H9 (cell line): ENCODE measurements at places on chromosomes 4 and X. TPM values are rescaled to one million over a fixed set of nuclear protein-coding genes. Genes with fewer than 3 reads are reported as not detected.

The CT45A5 gene
- total RNA-seq, result not detected in 2 replicates

The AGTR2 gene
- total RNA-seq, result not detected in 2 replicates

The GPR143 gene
- total RNA-seq, result 7.1 and 7.9 TPM in 2 replicates

The GPRASP1 gene
- total RNA-seq, result 2.4 and 3.2 TPM in 2 replicates

The SSX3 gene
- total RNA-seq, result not detected in 2 replicates

The SYNPO2 gene
- total RNA-seq, result 1.1 and 1.2 TPM in 2 replicates

The HDX gene
- 4.0 and 5.0 TPM in 2 replicates for total RNA-seq

The NLGN4X gene
- 106 and 111 TPM in 2 replicates for total RNA-seq

The P2RY8 gene
- not detected in 2 replicates for total RNA-seq

The POLR2B gene
- 108 and 111 TPM in 2 replicates for total RNA-seq

The ZNF518B gene
- 9.6 and 11.5 TPM in 2 replicates for total RNA-seq

DNA sequence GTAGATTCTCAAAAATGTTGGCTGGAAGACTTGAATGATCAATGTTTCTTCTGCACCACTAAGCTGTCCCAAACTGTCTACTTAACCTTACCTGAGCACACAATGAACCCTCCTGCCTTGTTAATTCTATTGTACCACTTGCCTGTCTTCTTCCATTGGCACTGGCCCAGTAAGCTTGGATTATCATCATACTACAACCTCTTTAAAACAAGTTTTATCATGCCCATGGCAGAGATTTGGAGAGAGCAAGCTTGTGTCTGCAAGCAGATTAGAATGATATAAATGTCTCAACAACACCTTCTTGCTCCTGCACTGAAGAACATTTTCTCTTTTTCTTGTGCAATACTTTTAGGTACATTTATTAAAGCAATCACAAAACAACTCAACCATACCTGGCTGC is 74.0 kb upstream of the VMA21 start:
- no peak for DNase-seq
- no peaks in the 10 kb centered on the region; the same call in 1 of the 2 replicates for H3K36me3 ChIP-seq
- H3K4me3 ChIP-seq, result no peak overlapping the region
- no peak overlapping the region for H3K27ac ChIP-seq
- H3K4me1 ChIP-seq, result no peaks in the 10 kb centered on the region

DNA sequence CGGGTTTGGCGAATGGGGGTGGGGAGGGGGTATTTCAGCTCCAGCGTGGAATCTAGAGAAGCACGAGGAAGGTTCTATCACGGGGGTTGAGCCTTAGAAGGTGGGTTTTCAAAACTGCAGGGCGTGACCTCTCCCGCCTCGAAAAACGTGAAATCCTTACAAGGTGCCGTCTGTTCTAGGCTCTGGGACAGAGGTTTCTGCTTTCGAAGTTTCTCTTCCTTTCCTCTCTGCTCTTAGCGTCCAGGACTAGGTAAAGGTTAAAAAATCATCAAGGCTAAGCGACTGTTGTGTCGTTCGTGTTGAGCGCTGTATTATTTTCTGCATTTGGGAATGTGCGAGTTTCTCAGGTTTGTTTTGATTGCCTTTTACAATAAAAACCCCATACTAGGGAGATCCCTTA is 1.1 kb downstream of the FHL1 start:
- no peak for DNase-seq
- H3K4me3 ChIP-seq, result peak overlapping the region; percentile 62
- H3K27me3 ChIP-seq, result peaks cover 2% of the 10 kb centered on the region; the same call in 1 of the 2 replicates
- no peak overlapping the region for H3K27ac ChIP-seq
- no peaks in the 10 kb centered on the region for H3K4me1 ChIP-seq
- peaks cover 7% of the 10 kb centered on the region for H3K36me3 ChIP-seq

DNA sequence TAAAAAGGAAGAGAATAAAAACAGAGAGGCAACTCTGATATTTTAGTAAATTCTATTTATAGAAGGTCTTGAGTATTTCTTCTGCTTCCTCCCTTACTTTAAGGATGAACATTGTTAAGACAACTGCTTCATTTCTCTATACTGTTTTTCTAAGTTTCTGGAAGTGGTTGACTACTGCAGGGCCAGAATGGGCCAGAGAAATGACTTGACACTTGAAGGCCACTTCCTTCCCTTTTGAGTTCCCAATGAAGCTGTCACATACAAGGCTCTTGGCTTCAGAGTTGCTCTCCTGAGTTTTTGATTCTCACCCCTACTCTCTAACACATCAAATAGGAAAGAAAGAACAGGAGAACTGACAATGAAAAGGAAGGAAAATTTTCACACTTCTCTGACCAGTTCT is 37.6 kb downstream of the PKD2 start:
- no peak for DNase-seq
- no peaks in the 10 kb centered on the region for H3K27me3 ChIP-seq
- H3K4me3 ChIP-seq, result no peak overlapping the region
- H3K27ac ChIP-seq, result no peak overlapping the region

- H3K4me1 ChIP-seq, result no peaks in the 10 kb centered on the region; the same call in 1 of the 2 replicates
- no peak overlapping the region for H3K27ac ChIP-seq
- H3K27me3 ChIP-seq, result no peaks in the 10 kb centered on the region
- no peak overlapping the region for H3K4me3 ChIP-seq
These were observed 18.7 kb upstream of the ZNF827 start for GRCh38 chr4:145957302-145957701.

DNA sequence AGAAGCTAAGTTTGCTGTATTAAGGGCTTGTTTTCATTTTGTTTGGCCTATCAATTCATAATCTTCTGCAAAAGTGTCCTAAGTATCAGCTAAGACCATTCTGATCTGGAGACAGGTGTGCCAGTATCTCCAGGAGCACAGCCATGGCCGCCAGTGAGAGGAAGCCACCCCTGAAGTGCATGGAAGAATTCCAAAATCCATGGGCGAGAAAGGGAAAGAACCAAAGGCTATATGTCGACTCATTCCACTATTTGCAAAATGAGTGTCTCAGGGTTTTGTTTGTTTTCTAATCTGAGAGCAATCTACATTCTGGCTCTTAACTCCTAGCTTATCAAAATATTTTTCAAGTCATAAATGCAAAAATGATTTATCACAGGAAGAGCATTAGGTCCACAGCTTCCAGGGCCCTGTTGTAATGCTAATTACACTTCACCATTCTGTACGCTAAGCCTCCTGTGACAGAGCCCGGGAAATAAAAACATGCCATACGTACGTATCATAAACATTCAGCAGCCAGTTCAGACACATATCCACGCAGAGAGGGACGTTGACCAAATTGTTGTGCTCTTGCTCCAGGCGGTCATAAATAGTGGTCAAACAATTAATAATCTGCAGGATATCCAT is 137.3 kb upstream of the FTHL17 start:
- H3K4me1 ChIP-seq, result no peaks in the 10 kb centered on the region; the same call in 1 of the 2 replicates
- H3K4me3 ChIP-seq, result no peak overlapping the region
- H3K27me3 ChIP-seq, result no peaks in the 10 kb centered on the region
- no peak overlapping the region for H3K27ac ChIP-seq

DNA sequence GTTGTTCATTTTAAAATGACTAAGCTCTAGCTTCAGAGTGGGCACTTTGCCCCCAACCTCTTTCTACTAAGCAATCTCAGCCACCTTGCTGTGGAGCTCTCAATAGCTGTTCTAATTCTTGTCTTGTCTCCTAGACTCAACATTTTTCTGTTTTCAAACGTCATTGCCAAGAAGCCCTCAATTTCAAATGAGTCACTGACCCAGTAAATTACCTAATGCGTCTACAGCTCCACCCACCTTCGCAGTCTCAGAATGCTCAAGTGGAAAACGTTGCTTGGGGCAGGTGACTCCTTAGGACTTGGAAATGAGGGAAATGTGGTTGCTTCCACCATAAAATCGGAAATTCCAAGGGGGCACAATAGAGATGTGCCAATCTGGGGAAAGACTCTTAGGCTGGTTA is 59.0 kb downstream of the ING2 start:
- no peak overlapping the region for H3K27ac ChIP-seq
- H3K4me3 ChIP-seq, result no peak overlapping the region
- no peaks in the 10 kb centered on the region for H3K36me3 ChIP-seq
- H3K27me3 ChIP-seq, result no peaks in the 10 kb centered on the region
- DNase-seq, result no peak

DNA sequence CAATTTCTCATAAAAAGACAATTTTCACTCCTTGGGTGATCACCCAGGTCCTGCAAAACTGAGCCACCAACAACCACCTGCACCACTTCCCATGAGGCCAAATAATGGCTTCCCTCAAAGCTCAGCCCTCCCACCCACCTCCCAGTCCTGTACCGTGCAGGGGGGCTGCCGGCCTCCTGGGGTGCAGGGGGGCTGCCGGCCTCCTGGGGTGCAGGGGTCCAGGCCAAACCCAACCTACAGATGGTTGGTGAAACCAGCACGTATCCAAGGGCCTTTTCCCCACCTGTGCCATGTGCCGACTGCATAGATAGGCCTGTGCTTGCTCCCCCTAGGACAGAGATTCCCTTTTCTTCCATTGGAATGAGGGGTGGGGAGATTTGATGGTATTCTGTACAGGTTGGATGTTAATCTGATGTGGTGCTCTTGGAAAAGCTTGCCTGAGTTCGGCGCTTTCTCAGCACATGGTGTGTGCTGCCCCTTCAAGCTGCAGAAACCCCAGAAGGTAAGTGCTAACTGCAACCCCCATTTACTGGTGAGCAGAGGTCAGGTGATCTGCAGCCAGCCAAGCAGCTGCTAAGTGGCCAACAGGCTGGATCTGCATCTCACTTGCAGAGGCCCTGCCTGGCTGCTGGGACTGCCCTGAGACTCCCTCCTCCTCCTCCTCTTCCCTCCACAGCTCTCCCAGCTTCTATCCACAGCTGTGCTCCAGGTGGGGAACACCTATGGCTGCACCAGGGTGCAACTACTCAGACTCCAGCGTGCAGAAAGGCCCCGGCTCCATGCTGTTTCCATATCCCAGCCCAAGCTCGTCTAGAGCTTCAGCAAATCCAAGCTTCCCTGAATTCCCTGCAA is 38.8 kb downstream of the FRG1 start:
- no peaks in the 10 kb centered on the region for H3K4me1 ChIP-seq
- no peak overlapping the region for H3K4me3 ChIP-seq
- H3K27ac ChIP-seq, result no peak overlapping the region
- peak; percentile 32 for DNase-seq
- peaks cover 25% of the 10 kb centered on the region for H3K36me3 ChIP-seq

DNA sequence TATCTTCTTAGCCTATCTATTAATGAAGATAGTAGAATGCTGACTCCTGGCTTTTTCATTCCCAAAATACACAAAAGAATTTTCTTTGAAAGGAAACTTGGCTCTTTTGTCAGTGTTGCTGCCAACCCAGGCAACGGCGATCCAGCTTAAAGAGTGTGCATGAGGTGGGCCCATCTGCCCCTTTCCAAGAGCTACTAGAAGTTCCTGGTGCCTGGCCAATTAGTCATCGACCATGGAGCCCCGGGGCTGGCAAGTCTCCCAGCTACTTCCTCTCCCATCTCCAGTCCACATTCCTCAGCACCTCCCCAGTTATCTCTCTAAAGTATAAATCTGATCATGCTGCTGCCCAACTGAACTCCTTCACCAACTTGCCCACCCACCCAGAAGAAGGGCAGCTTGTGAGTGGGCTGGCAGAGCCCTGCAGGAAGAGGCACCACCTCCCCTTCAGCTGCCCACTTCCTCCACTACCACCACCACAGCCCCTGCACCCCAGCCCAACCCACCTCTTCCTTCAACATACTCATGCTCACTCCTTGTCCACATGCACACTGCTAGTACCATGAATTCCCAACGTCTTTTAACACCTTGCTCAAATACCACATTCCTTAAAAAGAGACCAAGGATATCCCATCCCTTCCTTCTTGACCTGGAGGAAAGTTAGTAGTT is 158.2 kb upstream of the MAP3K15 start:
- no peak for DNase-seq
- no peaks in the 10 kb centered on the region; the same call in 1 of the 2 replicates for H3K36me3 ChIP-seq
- no peak overlapping the region for H3K27ac ChIP-seq
- H3K27me3 ChIP-seq, result no peaks in the 10 kb centered on the region
- H3K4me3 ChIP-seq, result no peak overlapping the region

DNA sequence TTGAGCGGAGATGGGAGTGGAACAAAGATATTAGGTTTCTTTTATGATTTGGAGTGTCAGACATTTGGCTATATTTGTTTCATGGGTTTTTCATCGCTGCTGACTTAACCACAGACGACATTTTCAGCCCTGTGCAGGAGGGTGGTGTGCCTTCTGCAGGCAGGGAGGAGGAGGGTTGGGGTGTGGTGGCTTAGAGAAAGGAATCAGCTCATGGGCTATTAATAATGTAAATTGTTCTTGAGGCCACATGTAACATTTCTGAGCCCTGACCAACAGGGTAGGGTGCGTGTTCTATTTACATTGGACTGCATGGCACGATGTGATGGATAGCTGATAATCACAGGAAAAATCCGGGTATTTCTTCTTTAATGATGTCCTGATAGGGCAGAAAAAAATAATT is 67.6 kb downstream of the POLA1 start:
- H3K27ac ChIP-seq, result no peak overlapping the region
- H3K27me3 ChIP-seq, result no peaks in the 10 kb centered on the region
- H3K4me3 ChIP-seq, result no peak overlapping the region
- H3K4me1 ChIP-seq, result no peaks in the 10 kb centered on the region

GRCh38 chr4:59570860-59571476 is 1629.2 kb upstream of the ADGRL3 start:
- no peak for DNase-seq
- no peaks in the 10 kb centered on the region for H3K27me3 ChIP-seq
- no peaks in the 10 kb centered on the region for H3K4me1 ChIP-seq
- no peak overlapping the region for H3K27ac ChIP-seq
- H3K4me3 ChIP-seq, result no peak overlapping the region

GRCh38 chr4:10421344-10422055 is 35.7 kb downstream of the ZNF518B start:
- no peak for DNase-seq
- peaks cover 3% of the 10 kb centered on the region; the same call in 1 of the 2 replicates for H3K36me3 ChIP-seq
- no peak overlapping the region for H3K4me3 ChIP-seq

DNA sequence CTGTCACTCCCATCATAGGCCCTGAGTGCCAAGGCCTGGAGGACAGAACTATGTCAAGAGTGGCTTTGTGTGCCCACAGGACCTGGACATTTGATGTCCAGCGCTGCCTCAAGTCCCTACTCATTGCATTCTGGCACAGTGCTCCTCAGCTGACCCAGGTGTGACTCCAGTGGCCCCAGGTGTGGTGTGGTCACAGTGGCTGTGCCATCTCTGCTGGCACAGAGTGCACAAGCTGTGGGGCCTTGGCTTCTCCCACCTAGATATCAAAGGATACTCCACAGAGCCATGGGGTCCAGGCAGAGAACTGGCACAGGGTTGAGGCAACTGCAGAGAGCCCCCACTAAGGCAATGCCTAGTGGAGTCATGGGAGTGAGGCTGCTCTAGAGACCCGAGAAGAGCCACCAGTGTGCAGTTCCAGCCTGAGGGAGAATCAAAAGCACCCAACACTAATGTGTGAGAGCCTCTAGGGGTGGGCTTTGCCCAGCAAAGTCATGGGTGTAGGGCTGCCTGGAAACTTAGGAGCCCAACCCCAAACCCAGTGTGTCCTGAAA is 25.6 kb downstream of the PYURF start:
- H3K4me3 ChIP-seq, result no peak overlapping the region
- H3K4me1 ChIP-seq, result no peaks in the 10 kb centered on the region
- no peaks in the 10 kb centered on the region for H3K36me3 ChIP-seq
- no peak overlapping the region for H3K27ac ChIP-seq
- H3K27me3 ChIP-seq, result no peaks in the 10 kb centered on the region
- no peak for DNase-seq
